NCI-H446 (cell line): ENCODE measurements at places on chromosomes 5 and 9.
A peak's percentile ranks its signal among the peaks of the same experiment; 100 is the strongest.

DNA sequence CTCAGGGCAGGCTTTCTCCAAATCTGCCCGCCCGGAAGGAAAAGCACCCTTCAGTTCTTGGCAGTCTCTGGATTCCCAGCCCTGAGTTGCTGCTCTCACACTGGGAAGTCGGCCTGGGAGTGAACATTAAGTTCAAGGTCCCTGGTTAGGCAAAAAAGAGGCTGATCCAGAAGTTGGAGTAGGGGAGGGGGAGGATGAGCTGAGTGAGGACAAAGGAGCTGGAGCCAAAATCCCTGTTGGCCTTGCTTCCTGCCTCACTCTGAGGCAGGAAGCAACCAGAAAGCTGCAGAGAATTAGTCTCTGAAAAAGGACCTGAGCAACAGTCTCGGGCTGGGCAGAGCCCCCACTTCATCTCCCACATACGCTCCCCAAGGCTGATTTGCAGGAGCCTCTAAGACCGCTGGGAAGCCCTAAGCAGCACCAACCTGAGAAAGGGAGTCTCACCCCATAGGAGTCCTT, 15.0 kb upstream of the RPS14 start:
- peak; percentile 24 for DNase-seq

GRCh38 chr5:53645078-53645477, 84.6 kb downstream of the NDUFS4 start:
- DNase-seq = no peak

DNA sequence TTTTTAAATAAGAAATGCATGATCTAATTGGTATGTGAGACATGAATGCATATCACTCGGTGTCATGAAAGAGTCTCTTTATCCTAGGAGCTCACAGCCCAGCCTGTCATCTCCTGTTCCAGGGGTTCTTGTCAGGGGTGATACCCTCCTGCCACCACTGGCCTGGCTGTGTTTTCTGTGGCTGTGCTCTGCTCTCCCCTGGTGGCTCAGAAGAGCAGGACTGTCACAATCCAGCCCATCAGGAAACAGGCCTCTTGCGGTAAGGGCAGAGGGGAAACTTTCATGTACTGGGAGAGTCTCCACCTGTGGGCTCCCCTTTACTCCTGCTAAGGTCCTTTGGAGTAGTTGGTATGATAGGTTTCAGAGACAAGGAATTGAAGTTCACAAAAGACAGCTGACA, 240.2 kb upstream of the GLRA1 start:
- DNase-seq = no peak

DNA sequence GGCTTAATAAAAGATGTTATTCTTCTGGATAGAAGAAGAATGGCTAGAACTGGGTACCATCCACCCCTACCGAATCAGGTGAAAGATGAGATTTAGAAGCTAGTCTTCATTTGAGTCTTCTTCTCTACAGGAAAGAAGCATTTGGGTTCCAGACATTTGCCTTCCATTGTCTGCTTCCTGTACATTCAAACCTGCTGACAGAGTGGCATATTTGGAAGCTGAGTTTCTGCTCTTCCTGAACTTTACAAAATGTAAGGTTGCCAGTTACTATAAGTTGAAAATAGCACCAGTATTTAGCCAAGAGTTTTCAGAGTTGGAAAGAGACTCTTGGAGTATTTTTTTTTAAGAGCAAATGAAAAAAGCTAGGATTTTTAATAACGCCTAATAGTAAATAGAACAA, 525.4 kb upstream of the TLE4 start:
- no peak for DNase-seq

DNA sequence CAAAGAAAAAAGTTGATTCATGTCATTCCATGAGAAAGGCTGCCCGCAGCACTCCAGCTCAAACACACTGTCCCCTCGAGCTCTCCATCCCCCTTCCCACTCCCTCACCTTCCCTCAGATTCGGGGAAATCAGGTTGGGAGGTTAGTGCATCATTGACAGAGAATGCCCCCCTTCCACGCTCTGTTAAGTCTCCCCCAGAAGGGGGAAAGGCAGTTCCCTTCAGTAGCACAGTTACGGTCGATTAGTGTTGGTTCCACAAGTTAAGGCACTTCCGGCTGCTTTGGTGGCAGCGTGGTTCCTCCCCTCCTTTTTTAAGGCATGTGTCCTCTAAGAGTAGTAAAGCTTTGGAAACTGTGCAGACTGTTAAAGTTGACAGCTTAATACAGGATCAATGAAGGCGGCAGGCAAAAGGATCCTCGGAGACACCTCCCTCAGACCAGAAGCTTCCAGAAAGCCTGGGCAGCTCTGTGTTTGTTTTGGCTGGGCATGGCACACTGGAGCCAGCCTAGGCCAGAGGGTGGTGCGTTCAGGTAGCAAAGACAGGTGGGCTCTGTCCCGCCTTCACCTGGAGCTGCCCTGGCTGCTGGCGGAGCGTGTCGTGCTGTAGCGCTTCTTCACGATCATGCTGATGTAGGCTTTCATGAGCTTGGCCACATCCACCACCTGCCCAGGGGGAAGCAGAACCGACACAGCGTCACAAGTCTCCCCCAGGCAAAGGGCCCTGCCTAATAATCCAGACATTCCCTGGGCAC, 49.5 kb upstream of the RETREG1 start:
- no peak for DNase-seq

DNA sequence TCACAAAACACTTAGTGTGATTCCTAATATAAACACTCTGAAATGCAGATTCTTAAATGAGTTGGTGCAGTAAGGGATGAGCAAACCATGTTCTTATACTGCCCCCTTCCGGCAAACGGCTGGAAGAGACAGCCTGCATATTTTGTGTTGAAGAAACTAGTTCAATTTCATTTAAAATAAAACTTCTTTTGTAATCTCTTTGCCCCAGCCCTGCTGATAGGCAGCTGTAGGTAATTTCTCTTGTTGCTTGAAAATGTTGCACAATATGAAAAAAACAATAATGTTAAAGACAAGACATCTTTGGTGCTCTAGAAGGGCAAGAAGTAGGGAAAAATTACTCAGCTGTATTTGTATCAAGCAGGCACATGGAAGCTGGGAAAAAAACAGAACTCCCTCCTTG, 89.7 kb upstream of the CCNG1 start:
- peak; percentile 68 for DNase-seq

GRCh38 chr5:119037496-119038215, 33.2 kb upstream of the DMXL1 start:
- DNase-seq = no peak

DNA sequence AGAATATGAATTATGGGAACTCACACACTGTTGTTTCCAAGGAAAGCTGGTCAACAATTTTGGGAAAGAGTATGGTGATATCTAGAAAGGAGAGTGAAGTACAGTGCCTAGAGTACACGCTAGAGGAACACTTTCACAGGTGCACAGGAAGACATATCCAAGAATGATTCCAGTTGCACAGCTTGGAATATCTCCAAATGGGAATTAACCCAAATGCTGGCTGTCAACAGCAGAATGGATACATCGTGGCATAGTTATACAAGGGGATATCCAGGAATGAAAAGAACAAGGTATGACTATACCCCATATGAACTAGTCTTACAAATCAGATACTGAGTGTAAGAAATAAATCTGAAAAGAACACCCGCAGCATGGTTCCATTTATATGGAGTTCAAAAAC, 231.3 kb downstream of the FSTL4 start:
- DNase-seq = peak; percentile 2

- no peak for DNase-seq
Measured at GRCh38 chr5:63553073-63553472, 409.2 kb downstream of the HTR1A start.
